ENCODE measurements at places on chromosomes 12 and 14.

DNA sequence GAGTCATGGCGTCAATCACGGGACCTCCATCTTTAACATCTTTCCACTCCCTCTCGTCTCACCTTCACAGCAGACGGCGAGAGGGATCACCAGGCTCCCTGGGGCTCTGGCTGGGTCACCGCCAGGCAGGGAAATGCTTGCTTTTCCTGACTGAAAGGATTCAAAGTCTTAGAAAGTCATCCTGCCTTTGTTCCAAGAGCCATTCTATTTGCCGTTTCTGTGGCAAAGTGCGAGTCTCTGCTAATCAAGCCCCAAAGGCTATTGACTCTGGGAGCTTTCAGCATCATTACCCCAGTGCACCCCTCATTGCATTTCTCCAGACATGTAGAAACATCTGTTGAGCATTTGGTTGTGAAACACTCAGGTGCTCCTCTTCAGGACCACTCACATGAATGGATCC lies 69.6 kb downstream of the GSC start:
- DNase-seq: no peak

DNA sequence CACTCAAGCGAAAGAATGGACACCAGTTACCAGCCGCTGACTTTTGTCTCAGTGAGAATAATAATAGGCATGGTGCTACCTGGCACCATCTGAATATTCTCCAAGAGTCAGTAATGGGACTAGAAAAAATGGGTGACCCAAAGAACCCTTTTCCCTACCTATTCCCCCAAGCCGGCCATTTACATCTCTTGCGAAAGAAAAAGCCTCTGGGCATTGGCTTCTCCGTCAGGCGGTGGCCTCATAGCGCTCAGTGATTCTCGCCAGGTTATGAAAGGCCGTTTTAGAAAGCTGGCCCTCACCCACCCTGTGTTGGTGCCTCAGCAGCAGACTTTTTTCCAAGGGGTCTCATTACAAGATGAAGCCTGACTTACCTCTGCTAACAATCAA lies 523 bp upstream of the SLC6A15 start:
- no peak for DNase-seq

- DNase-seq: no peak
These were observed 61.9 kb downstream of the KICS2 start for GRCh38 chr12:64160021-64160710.

GRCh38 chr12:93894391-93895088 lies 217.4 kb downstream of the CRADD start:
- DNase-seq: no peak

DNA sequence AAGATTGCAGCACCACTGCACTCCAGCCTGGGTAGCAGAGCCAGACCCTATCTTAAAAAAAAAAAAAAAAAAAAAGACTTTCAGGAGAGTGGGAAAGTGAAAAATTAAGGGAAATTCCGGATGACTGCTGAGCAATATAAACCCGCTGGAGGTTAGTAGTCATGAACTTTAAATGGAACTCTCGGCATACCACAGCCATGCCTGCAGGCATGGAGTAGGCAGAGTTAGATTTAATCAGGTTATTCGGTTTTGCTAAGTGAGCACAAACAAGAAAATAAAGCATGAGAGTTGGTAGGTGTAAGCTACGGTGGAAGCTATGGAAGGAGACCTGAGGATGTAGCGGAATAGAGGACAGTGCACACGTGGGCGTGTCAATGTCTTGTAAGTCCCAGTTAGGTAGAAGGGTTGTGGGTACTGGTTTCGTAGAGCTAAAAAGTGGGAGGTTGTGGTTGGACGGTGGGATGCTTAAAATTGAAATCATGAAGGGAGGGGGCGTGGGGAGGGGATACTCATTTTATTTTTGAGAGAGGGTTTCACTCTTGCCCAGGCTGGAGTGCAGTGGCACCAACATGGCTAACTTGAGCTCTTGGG lies 11.8 kb upstream of the TUBA1C start:
- no peak for DNase-seq

GRCh38 chr12:99282086-99282485 lies 365.5 kb upstream of the GARIN6 start:
- no peak for DNase-seq

DNA sequence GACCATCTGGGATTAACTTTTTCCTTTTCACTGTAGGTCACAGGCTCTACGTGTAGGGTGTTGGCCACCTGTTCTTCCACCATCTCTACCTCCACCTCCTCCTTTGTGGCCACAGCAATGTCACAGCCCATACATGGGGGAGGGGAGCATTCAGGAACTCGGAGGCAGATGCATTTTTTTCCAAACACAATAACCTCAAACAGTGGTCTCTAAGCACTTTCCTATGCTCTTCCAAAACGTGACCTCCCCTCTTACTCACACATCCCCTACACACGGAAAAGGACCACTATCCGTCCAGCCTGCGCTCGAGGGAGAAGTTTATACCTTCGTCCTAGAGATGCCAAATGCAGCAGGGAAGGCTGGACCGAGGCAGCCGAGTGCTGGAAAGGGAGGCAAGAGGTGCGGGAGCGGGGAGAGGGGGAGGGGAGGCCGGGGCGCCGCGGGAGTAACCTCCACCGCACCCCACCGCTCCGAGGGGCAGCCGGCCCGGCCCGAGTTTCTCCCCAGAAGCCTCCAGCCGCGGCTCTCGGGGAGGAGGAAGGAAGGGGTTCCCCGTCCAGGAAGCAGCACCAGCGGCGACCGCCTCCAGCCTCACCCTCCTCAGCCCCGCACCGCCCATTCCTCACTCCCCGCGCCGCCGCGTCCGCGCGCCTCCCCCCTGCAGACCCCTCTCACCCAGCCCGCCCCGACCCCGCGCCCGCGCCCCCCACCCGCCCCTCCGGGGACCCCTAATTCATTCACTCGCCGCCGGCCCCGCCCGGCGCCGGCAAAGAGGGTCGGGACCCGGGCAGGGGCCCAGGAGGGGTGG lies 594 bp downstream of the KRAS start:
- no peak for DNase-seq

- DNase-seq: no peak
These were observed 128.4 kb upstream of the SSTR1 start for GRCh38 chr14:38079268-38079667.

DNA sequence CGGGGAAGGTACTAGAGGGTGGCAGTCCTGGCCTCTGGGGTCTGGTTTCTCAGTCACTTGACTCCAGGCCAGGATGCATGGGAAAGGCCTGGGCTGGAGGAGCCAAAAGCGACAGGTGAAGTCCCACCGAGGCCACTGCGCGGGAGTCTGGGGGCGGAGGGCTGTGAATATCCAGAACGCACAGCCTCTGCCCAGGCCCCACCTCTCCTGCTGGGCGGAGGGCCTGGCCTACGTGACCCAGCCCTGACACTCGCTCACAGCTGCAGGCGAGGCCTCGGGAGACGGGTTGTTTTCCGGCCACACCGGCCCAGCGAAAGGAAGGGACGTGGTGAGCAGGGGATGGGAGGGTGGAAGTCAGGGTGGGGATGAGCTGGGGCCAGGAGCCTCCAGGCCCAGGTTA lies 91.2 kb downstream of the RFLNA start:
- DNase-seq: no peak

DNA sequence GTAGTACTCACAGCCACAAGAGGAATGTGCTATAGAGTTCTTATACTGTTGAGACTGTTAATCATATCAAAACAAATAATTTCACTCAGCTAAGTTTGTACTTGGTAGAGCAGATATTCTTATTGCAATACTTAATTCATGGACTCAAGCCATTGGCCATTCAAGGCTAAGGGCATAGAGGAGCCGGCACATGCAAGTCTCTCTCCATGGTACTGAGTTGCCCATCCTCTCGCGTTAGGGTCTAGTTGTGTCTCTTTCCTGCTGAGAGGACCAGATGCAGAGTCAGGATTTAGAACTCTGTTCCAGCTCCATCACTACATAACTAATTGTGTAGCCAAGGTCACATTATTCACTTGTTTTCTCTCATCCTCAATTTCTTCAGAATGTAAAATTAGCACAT lies 14.4 kb upstream of the TUNAR start:
- DNase-seq: no peak

DNA sequence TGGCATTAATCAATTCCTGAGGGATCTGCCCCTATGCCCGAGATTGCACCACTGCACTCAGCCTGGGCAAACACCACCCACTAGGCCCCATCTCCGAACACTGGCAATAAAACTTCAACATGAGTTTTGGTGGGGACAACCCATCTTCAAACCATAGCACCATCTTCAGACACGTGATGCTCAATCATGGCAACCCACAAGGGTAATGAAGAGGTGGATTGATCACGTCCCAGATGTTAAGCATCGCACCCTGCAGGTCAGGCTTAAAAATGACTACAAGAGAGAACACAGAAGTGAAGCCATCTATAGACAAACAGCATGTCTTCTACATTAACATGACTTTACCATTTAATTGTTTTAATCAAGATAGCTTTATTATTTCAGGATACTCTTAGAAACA lies 42.8 kb upstream of the DDHD1 start:
- DNase-seq: no peak

DNA sequence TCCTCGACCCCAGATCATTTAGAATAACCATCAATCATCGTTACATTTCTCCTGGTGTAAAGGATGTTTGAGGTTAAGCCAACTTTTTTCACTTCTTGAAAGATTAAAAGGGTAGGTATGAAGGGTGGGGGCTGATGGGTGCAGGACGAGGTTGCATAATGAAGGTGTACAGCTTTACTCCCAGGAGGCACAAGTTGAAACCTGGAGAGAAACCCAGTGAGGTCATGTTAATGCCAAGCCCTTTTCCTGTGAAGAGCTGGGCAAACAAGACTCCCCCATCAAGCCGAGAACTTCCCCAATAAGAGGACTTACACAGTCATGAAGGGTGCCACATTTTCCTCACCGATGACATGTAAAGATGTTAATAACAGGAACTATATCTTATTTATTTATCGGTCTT lies 84.3 kb downstream of the FZD10 start:
- no peak for DNase-seq

- no peak for DNase-seq
These were observed 6.8 kb downstream of the ARL6IP4 start for GRCh38 chr12:122987086-122987951.

DNA sequence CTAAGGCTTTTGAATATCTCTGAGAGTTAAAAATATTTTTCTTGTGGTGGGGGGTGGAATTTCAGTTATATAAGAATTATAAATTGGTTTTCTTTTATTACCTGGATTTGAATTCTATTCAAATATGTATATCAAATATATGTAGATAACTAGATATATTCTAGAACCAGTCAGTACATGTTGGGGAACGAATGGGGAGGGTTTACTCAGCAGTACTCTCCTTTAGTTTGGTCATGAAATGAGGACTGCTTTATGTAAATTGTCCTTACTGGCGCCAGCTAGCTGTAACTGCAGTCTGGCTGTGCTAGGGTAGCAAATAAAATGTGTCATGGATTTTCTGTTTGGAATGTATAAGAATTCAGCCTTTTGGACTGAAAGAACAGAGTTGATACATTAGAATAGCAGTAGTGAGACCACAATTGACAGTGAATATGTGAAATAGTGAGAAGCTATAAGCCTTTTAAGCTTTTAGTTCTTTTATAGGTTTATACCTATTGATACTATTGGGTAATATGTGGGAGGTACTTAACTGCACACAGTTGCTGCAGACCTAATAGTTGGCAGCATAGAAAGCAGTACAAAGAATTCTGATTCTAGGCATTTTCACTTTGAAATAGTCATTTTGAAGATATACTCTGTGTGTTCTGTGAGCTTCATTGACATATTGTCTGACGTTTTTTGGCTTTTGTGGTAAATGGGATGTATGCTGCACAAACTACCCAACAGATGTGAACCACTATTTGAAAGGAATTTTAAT lies 29.0 kb downstream of the ATF7IP start:
- DNase-seq: no peak

- DNase-seq: no peak
These were observed 693 bp upstream of the RIMKLB start for GRCh38 chr12:8697120-8697475.

DNA sequence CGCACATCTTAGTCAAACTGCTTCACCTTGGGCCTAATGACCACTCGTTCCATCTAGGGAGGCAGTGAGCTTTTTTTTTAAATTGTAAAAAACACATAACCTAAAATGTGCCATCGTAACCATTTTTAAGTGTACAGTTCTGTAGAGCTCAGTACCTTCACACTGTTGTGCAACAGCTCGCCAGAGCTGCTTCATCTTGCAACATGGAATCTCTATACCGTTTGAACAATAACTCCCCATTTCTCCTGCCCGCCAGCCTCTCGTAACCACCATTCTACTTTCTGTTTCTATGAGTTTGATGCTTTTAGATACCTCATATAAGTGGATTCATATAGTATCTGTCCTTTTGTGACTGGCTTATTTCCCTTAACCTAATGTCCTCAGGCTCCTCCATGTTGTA lies 196.2 kb downstream of the CHST11 start:
- DNase-seq: no peak

DNA sequence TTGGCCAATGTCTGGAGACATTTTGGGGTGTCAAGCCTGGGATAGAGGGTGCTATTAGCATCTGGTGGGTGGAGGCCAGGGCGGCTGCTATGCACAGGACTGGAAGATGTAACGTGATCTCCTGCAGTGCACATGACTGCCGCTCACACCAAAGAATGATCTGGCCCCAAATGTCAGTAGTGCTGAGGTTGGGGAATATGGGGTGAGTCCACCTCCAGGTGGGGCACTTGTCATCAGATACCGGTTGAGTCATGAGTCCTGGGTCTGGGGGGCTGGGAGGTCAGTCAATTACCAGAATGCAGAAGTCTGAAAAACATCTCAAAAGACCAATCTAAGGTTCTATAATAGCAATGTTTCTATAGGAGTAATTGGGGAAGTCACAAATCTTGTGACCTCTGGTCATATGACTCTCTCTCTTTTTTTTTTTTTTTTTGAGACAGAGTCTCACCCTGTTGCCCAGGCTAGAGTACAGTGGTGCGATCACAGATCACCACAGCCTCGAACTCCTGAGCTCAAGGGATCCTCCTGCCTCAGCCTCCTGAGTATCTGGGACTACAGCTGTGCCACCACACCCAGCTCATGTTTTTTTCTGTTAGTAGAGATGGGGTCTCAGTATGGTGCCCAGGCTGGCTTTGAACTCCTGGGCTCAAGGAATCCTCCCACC lies 6.0 kb upstream of the SDSL start:
- no peak for DNase-seq

DNA sequence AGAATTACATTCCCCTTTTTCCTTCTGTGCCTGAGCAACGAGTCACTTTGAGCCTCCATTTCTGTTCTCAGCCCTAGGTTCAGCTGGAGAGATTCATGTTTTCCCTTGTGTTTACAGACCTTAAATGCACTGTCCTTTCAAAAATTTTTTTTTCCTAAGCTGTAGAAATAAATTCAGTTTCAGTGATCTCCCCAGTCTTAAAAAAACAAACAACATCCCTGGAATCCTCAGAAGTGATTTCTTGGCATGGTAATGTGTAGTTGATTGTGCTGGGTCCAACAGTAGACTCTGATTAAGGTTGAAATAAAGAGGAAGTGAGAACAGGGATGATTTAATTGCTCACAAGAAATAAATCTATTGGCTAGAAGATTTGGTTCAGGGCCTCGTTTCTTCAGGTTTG lies 89.3 kb downstream of the NTN4 start:
- no peak for DNase-seq

DNA sequence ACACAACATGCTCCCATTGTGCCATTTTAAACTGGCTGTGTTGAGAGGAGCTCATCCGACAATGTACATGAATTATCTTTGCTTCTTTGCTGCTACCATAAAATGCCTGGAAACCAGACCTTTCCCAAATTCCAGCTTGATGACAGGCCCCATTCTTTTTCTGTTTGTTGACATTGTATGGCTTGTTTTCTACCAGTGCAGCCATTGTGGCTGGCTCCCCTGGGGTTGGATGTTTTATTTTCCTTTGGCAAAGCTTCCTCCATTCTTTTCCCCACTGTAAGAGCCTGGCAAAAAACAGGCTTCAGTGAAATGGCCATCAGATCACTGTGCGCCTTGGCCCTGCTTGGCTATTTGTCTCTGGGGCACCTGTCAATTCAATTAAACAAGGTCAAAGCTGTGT lies 532.5 kb downstream of the VRK1 start:
- no peak for DNase-seq
